ENCODE measurements at places on chromosomes 1 and 21.
A peak's percentile ranks its signal among the peaks of the same experiment; 100 is the strongest.

GRCh38 chr1:232340446-232340845 is 289.5 kb downstream of the SIPA1L2 start:
- no peak for DNase-seq

DNA sequence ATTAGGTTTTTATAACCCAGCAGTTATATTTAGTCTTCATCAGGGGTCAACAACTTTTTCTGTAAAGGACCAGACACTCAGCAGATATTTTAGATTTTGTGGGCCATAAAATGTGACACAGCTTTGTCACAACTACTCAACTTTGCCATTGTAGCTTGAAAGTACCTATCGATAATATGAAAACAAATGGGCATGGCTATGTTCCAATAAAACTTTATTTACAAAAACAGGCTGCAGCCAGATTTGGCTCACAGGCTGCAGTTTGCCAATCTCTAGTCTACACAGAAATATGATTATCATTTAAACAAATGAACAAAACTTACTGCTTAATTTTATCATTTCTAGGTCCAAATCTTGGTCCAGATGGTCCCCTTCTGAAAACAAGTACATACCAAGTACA is 23.0 kb downstream of the VAMP4 start:
- DNase-seq: no peak

DNA sequence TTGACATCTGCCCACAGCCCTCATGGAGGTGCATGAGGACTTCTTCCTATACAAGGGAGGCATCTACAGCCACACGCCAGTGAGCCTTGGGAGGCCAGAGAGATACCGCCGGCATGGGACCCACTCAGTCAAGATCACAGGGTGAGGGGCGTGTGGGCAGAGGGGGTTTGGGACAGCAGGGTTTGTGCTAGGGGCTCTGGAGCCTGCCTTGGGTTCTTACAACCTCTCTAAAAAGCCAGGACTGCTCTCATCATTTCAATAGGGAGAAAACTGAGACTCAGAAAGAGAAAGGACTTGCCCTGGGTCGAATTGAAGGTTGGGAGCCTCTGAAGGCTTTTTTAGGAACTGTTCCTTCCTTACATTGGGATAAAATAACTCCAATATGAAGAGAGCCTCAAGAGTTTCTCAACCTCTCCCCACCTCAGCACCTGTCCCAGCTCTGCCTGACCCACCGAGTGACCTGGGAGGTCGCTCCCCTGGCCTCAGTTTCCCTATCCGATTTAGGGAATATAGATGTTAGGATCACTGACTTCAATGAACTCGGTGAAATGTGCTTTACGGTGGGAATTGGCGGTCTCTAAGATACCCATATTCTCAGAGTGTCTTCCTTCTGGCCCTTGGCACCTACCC is 9.5 kb downstream of the TINAGL1 start:
- DNase-seq: no peak

DNA sequence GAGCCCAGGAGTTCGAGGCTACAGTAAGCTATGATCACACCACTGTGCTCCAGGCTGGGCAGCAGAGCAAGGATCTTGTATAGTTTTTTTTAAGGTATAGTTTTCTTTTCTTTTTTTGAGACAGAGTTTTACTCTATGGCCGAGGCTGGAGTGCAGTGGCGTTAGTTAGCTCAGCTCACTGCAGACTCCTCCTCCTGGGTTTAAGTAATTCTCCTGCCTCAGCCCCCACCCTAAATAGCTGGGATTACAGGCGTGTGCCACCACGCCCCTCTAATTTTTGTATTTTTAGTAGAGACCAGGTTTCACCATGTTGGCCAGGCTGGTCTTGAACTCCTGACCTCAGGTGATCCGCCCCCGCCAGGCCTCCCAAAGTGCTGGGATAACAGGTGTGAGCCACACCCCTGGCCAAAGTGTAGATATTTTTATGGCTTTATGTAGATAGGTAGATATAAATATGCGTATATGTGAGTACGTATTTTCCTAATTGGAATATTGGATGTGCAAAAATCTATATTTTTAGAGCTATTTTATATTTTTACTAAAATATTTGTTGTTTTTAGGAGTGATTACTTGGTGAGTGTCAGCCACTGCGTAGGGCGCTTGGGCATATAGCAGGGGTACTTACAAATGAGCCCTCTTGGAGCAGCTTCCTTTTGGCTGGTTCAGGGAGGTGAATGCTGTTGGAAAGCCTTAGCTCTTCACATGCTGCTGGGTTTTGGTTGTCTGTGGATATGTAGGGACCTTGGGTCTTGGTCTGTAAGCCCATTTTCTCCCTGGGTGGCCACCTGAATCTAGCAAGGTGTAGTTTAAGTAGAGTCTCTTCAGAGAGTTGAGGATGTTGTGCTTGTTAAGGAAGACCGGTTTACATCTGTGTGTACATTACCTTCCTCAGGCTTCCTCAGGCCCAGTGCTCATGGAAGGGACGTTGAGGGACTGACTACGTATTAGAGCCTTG is 9.5 kb downstream of the KDM4A start:
- no peak for DNase-seq

GRCh38 chr1:58773406-58773840 is 10.4 kb downstream of the JUN start:
- DNase-seq: no peak

DNA sequence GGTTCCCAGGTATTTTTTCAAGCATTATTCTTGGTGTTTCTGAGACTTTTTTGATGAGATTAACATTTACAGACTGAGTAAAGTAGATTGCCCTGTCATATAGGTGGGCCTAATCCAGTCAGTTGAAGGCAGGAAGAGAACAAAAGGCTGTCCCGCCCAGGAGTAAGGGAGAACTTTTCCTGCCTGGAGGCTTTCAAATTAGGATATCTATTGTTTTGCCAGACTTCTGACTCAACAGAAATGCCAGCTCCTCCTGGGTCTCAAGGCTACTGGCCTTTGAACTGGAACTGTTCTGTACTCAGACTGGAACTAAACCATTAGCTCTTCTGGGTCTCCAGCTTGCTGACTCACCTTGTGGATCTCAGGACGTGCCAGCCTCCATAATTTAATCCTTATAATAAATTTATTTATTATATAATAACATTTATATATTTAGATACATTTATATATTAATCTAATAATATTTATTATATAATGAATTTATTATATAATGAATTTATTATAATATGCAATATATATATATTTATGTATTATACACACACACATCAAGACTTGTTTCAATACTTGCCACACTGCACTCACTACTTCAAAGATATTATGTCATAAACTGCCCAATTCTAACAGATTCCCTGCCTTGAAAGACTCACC is 510.8 kb upstream of the B3GALT2 start:
- no peak for DNase-seq

DNA sequence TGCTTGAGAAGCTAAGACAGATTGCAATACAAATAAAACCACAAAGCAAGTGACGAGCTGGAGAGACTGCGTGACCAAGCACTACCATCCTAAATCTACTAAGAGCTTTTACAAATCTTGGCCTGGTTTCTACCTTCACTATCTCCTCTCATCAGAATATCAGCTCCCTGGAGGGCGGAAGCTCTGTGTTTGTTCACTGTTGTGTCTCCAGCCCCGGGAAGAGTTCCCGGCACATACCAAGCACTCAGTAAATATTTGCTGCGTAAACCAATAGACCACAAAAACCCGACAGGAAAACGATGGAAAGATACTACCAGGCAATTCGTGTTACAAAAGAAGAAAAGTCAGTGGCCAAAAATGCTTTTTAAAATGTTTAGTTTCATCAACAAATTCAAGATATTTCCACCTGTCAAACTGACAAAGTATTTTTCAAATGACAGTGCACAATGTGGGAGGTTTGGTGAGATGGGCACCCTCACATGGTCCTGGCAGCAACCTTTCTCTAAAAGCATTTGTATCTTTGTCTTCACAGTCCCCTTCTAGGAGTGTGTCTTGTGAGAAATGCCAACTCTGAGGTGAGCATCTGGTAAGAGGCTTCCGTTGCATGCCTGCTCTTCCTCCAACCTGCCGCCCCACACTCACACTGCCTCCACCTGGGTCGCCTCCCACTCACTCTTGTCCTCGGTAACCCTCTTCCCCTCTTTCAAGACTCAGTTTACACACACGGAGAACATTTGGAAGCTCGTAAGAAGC is 34.7 kb downstream of the SLC1A7 start:
- no peak for DNase-seq

- DNase-seq: no peak
Measured at GRCh38 chr1:37476460-37477197, 2.2 kb downstream of the ZC3H12A start.

DNA sequence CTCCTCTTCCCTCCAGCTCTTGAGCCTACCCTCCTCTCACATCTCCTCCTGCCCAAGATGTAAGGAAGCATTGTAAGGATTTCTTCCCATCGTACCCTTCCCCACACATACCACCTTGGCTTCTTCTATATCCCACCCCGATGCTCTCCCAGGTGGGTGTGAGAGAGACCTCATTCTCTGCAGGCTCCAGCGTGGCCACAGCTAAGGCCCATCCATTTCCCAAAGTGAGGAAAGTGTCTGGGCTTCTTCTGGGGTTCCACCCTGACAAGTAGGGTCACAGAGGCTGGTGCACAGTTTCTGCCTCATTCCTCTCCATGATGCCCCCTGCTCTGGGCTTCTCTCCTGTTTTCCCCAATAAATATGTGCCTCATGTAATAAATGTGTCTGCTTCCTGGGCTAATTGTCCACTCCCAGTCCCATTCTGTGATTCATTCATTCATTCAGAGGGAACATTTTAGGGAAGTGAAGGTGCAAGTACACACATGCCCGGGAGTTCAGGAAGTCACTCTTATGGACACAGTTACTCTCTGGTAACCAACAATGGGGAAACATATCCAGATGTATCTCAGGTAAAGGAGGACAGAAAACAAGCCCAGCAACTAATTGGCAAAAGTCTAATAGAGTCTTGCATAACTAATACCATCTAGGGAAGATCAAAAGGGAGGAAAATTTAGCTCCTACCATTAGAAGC is 1.9 kb downstream of the SPRR4 start:
- no peak for DNase-seq

DNA sequence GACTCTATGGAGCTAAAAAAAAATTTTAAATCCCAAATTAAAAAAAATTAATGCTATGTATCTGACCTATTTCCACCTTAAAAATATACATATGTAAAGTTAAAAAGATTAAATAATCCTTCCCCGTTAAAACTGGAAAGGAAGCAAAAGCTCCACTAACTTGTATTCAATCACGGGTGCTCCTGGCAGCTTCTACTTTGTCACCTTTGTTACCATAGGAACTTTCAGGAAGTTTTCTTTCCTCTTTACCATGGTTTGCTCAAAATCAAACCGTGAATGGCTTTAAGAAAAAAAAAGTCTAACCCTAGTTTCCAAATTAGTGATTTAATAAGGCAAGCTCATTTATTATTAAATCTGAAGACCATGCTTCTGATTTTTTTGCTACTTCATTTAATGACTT is 3.5 kb downstream of the GPATCH2 start:
- DNase-seq: no peak

GRCh38 chr1:209871006-209871405 is 43.2 kb downstream of the UTP25 start:
- DNase-seq: no peak

DNA sequence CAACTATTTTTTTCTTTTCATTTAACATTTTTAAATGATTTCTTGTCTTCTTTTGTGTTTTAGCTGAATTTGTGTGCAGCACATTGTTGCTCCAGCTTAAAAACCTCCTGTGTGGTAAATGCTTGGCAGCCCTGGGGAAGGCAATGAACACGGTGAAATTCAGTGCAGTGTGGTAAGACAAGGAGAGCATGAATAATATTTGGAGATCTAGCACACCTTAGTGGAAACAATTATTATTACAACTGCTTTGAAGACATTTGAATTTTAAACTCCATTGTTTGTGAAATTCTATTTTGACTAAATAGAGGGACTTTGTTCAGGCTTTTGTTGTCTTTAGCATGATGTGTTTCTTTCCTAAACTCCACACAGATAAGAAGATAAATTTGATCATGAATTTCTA is 242.6 kb upstream of the CXADR start:
- DNase-seq: no peak

DNA sequence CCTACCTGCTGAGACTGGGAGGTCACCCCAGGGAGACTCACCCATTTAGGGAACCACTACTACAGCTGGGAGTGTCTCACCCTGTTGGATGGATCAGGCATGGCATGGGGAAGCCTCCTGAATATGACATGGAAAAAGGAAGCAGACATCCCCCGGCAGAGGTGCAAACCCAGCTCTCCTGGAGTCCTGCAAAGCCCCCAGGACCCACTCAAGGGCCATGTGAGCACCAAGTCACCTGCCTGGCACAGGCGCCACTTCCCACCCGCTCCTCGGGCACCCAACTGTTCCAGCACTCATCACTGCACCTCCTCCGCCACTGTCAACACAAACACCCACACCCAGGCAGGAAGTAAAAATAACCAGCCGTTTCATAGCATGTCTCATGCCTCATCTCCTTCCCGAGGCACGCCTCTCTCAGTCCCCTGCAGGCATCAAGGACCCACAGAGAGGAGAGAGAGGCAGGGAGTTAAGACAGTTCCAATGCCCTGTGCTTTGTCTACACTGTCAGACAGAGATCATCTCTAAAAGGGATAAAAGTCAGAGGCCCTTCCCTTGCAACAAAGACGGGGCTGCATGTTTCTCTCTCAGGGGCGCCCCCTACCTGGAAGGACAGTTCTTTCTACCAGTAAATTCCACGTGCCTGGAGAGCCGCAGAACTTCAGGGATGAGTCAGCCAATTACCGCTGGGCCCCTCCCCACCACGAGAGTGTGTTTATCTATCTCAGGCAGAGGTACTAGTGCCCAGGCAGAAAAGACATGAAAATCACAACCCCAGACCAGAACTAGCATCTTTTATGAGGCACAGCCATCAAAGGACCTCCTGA is 150.1 kb upstream of the SOD1 start:
- peak; percentile 23 for DNase-seq

GRCh38 chr21:15446223-15446622 is 283.6 kb upstream of the USP25 start:
- DNase-seq: no peak

DNA sequence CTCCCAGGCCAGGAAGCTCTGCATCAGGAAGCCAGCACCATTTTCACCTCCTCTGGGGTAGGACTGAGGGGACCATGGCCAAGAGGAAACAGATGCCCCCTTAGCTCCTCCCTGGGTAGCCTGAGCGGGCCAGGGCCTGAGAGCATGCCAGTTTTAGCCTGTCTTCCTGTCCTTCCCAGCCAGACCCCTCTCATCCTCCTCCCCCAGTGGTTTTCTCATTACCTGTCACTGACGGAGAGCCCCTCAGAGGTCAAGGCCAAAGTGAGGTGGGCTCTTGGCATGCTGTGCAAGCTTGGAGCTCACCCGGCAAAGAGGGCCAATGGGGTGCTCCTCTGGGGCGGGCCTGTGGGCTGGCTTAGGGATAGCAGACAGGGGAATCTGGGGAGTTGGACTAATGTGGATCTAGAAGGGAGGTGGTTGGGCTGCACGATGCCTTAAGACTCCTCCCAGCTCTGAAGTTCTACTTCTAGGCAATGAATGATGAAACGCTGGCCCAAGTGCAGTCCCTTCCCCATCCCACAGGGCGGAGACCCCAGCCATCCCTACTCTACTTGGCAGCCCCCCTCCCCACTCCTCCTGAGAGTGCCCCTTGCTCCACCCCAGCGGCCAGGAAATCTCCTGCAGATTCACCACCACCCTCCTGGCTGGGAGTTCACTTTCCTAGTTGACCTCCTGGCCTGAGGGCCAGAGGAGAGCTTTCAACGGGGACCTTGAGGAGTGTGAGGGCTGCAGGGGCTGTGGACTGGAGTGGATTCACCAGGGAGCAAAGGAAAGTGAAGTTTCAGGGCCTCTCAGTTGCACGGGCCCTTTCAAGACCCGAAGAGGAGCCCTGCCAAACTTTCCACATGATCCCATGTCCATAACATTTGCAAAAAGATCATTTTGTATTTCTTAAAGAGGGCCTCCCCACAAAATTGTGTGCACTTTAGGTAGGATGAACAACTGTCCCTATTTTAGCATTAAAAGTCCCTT is 9.4 kb upstream of the LMNA start:
- DNase-seq: no peak

- DNase-seq: no peak
Measured at GRCh38 chr1:87888446-87888845, 559.8 kb downstream of the LMO4 start.

All from GM12892 (cell line).